ENCODE measurements at places on chromosomes 6 and 20.

- DNase-seq, result no peak
Observed at GRCh38 chr6:43855247-43855646, 85.2 kb downstream of the VEGFA start.

- no peak for DNase-seq
Observed at GRCh38 chr6:90537723-90538258, 49.1 kb downstream of the MAP3K7 start.

DNA sequence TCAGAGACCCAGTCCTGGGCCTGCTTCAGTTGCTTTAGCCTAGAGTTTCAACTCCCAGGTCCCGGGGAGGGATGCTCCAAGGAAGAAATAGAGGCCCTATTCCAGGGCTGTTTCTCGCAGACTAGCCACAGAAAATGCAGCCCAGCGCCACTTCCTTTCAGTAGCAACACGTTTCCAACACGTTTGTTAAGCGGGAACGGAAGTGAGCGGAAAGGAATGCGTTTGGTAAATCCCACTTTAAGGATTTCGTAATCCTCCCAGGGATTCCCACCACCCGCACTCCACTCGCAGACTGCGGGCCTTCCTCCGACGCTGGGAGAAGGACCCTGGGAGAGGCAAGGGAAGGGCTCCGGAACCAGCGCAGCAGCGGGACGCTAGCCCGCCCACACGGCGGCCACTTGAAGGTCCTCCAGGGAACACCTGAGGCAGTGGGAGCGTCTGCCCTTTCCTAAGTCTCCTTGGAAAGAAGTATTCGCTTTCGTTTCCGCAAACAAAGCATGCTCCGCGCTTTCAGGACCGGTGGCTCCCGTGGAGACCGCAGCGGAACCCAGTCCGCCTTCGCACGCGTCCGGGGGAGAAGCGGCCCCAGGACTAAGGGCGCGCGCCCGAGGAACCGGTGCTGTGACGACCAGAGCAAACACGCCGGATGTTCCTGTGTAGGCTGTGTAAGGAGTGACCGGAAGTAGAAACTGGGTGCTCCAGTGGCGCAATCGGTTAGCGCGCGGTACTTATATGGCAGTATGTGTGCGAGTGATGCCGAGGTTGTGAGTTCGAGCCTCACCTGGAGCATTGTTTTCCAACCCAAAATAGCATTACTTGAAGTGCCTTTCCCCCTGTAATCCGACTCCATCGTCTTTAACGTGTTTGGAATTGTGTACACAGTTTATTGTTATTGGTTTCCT lies 227.6 kb upstream of the PRSS16 start:
- DNase-seq, result peak; percentile 74

GRCh38 chr20:35196313-35196712 lies 24.4 kb downstream of the PROCR start:
- no peak for DNase-seq

DNA sequence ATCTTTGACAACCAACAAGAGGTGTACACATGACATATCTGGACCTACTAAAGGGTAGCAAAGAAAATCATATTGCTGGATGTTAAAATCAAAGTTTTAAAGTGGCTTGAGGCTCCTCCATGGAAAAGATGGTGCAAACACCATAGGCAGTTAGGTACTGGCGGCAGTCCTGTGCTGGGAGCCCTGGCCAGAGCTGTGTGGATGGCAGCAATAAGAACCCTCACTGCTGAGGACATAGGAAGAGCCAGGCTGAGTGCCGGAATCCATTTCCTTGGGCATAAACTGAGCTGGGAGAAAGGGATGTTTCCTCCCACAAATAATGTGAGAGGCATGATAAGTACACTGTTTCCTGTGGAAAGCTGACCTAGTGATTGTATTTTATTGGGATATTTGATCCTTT lies 89.9 kb downstream of the ARID1B start:
- no peak for DNase-seq

- DNase-seq, result no peak
Observed at GRCh38 chr20:15951658-15952057, 621.6 kb downstream of the KIF16B start.

- DNase-seq, result no peak
Observed at GRCh38 chr6:160315310-160315709, 32.9 kb upstream of the SLC22A3 start.

DNA sequence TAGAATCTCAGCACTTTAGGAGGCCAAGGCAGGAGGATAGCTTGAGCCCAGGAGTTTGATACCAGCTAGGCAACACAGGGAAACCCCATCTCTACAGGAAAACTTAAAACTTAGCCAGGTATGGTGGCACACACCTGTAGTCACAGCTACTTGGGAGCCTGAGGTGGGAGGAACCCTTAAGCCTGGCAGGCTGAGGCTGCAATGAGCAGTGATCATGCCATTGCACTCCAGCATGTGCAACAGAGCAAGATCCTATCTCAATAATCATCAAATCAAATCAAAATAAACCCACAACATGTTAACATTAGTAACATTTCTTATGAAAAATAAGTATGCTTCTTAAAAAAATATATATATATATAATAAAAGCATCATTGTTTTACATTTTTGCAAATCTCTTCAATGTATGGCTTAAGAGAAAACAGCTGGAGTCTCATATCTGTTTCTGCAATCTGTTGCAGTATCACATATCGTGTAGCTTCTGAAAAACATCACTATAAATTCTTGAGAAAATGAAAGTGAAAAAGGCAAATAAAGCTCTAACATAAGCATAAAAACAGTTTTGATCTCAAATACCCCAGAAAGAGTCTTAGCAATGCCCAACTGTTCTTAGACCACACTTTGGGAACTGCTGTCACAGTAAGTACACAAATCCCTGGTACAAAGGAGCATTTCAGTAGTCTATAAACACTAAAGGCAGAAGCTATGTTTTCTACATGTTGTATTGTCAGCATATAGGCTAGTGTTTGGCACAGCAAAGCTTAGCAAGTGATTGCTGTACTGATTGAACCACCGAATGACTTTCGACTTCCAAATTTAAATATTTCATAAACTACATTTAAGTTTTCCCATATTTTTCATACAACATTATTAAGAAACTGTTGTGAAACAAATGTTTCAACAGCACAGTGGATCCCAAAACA lies 8.0 kb downstream of the MMUT start:
- DNase-seq, result no peak

DNA sequence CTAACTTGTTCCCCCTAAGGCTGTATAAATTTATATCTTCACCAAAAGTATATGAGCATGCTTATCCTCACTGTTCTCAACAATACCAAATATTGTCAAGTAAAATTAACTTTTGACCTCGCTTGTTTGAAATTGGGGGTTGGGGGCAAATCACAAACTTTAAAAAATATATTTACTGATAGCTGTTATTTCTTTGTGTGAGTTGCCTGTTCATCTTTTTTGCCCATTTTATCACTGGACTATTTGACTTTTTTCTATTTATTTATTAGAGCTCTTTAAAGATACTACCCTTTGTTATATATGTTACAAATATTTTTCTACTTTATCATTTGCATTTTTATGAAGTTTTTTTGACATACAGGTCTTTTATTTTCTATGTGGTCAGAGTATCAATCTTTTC lies 187.7 kb downstream of the ZDHHC14 start:
- DNase-seq, result no peak

DNA sequence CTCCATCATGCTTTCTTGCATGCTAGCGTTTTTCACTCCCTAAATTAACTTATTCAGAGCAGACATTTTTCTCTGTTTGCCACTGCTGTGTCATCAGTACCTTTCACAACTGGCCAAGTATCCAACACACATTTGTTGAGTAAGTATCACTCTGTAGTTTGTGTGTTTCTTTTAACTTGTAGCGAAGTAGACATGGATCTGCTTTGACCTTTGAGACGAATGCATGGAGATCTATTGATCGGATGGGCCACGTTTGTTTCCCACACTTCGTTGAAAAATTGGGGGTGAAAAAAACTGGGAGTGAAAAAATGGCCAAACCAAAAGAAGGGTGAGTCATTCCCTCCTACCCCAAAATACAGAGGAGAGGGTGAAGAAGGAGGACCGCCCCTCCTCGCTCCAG lies 12.9 kb upstream of the SLC9A8 start:
- DNase-seq, result no peak

- DNase-seq, result no peak
Observed at GRCh38 chr6:90086517-90086916, 192.2 kb downstream of the GJA10 start.

- no peak for DNase-seq
Observed at GRCh38 chr6:89033461-89033860, 47.1 kb upstream of the PNRC1 start.

GRCh38 chr6:53934023-53934422 lies 139.2 kb downstream of the LRRC1 start:
- DNase-seq, result no peak

GRCh38 chr6:113813142-113813541 lies 44.0 kb upstream of the MARCKS start:
- DNase-seq, result no peak

GRCh38 chr6:13445005-13445743 lies 42.2 kb downstream of the GFOD1 start:
- peak; percentile 39 for DNase-seq

- DNase-seq, result no peak
Observed at GRCh38 chr6:109344226-109344625, 38.0 kb downstream of the CD164 start.

DNA sequence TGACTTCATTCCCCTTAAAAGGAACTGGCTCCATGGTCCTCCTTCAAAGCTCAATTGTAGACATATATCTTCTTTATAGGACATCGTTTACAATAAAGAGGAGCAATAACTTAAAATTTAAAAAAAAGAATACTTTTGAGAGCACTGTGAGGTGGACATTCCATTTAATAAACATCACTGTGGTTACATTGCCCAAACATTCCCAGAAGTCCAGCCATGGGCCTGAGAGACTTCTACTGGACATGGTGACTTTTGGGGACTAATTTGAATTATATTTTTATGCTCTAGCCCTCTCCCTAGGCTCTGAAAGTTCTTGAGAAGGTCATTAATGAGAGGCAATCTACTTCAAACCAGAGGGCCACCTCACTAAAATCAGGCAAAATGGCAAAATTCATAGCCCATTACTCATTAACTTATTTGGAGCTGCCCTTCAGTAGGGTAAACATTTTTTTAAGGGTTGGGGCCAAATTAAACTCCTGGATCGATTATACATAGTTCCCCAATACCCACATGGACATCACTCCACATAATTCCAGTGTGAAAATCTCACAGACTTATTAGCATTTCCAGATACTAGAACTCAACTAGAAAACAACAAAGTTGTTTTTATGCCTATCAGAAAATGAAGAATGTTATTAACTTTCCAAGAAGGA lies 17.1 kb downstream of the ISM1 start:
- DNase-seq, result no peak

DNA sequence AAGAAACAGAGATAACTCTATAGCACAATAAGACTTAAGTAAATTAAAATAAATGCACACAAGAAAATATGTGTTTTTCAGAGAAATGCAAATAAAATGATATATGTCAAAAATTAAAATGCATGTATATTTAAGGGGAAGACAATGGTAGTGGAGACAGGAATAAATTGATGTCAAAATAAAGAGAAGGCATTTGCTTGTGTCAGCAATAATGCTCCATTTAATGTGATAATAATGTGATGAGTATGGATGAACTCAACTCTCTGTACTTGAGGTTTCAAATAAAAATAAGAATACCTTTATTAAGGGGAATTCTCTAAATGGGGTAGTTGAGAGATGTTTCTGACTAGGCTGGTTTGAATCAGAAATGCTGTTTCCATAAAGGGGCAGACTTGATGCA lies 45.7 kb upstream of the BCKDHB start:
- no peak for DNase-seq

GRCh38 chr6:145929037-145929633 lies 35.0 kb downstream of the SHPRH start:
- no peak for DNase-seq

GRCh38 chr20:49892260-49892659 lies 23.1 kb downstream of the SPATA2 start:
- DNase-seq, result no peak

GRCh38 chr6:16078064-16078463 lies 50.8 kb upstream of the MYLIP start:
- no peak for DNase-seq

DNA sequence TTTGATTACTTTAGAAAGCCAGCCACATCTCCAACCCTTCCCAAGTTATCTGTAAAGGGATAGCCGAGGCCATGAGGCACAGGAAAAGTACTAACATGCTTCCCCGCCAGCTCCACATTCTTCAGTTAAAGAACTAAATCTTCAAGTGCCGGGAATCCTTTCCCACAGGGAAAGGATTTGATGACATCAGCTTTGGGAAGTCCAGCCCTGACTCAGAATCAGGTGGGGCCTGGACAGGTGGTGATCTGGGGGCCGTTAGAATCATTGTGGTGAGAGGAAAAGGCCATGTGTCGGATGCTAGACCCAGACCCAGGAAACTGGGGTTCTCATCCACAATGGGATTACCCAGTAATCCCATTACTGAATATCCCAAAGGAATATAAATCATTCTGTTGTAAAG lies 580.0 kb downstream of the QKI start:
- no peak for DNase-seq

DNA sequence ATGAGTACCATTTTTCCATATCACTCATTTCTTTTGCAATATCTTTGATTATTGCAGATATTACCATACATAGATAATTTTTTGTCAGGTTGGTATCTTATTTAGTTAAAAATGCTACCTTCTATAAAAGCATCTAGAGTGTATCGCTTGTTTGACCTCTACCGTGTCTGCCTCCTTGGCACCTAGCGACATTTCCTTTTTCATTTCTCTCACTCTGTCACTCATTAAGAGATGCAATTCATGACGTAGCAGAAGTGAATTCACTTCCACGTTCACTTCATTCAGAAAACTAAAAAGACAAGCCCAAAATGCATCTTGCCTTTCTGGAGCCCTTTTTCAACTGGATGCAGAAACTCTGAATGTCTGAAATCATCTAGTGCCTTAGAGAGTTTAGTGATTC lies 172.9 kb downstream of the MMS22L start:
- DNase-seq, result no peak

DNA sequence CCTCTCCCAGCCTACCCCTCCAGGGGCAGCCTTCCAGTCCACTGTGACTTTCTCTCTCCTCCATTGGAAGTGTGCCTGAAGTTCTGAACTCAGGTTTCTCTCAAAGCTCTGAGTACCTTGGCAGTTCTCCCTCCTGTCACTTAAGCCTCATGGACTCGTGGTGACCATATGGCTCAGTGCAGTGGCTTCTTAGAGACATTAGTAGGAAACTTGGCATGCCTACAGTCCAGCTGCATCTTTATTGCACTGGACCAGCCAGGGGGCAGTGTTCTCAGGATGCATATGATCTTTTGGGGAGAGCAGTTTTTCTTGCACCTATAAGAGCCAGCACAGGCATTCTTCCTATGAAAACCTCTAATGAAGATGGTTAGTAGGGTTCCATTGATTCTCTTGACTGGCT lies 47.5 kb upstream of the KCNK16 start:
- no peak for DNase-seq
